ENCODE measurements at places on chromosomes 7 and 10.

- DNase-seq: no peak
These were observed 66.5 kb upstream of the SKAP2 start for GRCh38 chr7:26930845-26931244.

GRCh38 chr7:31443457-31443856 lies 70.4 kb upstream of the ITPRID1 start:
- no peak for DNase-seq

- no peak for DNase-seq
These were observed 619.0 kb downstream of the PARD3 start for GRCh38 chr10:34196058-34196433.

GRCh38 chr7:76232698-76233097 lies 31.0 kb downstream of the SRRM3 start:
- no peak for DNase-seq

- no peak for DNase-seq
These were observed 20.3 kb downstream of the ZNF783 start for GRCh38 chr7:149282331-149282655.

DNA sequence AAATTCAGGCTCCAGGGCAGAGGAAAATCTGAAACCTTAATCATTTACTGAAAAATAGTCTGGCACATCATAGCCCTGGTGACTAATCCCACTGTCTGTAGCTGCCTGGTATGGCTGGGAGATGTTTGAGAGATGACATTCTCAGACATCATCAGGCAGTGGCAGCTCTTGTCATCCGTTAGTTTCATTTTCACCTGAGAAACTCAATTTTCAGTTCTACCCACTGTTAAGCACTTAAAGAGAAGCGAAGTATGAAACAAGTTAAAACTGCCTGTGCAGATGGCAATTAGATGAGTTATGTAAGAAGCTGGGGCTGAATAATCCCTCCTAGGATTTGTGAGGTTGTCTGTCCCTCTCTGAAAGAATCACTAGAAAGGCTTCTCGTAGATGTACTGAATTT lies 150.2 kb downstream of the NSUN6 start:
- no peak for DNase-seq

GRCh38 chr7:78178319-78178718 lies 379.7 kb downstream of the PHTF2 start:
- no peak for DNase-seq

- no peak for DNase-seq
These were observed 35.9 kb downstream of the ITGB1 start for GRCh38 chr10:32922170-32922569.

DNA sequence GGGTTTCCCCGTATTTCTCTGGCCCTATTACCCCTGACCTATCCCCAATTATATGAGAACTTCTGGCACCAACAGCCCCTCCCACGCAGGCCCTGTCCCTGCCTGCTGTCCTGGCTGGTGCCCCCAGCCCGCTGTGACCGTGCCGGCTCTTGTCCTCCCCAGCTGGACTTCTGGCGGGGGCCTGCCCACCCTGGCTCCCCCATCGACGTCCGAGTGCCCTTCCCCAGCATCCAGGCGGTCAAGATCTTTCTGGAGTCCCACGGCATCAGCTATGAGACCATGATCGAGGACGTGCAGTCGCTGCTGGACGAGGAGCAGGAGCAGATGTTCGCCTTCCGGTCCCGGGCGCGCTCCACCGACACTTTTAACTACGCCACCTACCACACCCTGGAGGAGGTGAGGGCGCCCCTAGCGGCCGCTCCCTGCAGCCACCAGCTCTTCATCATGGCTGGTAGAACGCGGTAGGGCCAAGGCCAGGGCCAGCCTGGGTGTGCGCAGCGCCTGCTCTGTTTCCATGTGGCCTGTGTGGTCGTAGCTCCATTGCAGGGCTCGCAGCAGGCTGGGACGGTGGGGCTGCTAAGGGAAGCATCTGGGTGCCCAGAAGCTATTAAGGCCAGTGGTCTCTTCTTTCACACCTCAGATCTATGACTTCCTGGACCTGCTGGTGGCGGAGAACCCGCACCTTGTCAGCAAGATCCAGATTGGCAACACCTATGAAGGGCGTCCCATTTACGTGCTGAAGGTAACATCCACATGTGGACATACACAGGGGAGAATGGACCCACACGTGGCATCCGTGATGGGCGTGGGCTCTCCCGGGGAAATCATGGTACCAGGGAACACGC lies 1.4 kb downstream of the CPA1 start:
- DNase-seq: no peak

GRCh38 chr10:42936580-42936979 lies 140.3 kb upstream of the RET start:
- no peak for DNase-seq

DNA sequence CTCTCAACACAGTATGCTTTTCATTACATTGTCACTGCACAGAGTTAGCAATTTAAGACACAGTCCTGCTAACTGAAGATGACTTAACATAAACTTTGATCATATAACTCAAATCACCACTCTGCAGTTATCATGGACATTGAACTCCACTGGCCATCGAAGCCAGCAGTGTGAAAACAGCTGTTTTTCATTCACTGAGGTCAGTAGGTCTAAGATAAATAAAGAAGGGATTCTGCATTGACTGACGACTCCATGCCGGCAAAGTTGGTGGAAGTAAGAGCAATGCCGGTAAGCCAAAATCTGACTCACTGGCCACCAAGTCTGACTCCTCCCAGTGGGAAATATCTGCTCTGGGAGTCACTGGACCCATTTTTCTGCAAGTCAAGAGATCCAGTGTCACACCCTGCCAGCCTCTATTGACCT lies 449.9 kb upstream of the ANKRD30A start:
- DNase-seq: no peak

DNA sequence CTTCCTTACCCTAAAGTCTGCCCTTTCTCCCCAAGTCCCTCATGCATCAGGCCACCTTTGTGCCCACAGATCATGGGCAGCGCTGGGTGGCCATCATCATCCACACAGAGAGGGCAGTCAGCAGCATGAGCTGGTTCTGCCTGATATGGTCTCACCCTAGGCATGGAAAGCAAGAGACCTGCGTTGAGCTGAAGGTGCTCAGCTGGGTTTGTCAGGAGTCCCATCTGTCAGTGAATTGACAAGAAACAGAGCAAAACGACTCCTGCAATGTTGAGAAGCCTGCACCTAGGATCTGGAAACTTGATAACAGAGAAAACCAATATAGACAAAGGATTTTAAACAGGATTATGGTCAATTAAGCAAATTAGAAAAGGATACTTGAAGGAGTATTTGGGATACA lies 242.7 kb upstream of the PRSS1 start:
- no peak for DNase-seq

DNA sequence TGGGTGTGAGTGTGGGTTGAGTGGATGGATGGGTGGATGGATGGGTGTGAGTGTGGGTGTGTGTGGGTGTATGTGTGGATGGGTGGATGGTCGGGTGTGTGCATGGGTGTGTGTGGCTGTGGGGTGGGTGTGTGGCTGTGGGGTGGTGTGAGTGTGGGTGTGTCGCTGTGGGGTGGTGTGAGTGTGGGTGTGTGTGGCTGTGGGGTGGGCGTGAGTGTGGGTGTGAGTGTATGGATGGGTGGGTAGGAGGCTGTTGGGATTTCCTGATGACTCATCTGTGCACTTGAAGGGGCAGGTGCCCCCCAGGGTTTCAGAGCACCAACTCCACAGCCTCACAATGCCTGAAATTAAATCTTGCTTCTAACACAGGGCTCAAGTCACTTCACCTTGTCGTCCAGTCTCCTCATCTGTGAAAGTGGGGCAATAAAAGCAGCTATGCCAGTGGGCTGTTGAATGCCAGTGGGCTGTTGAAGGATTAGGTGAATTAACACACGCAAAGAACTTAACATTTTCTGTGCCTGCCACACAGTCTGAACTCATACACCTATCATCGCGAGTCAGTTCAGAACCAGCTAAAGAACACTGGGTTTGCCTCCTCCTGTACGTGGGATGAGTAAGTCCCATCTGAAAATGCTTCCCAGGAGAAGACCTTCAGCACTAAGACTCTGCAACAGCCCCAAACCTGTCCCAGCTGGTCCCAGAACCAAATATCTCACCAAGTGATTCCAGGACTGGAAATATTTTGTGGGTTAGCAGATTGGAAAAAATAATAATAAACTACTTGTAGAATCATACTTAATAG lies 32.0 kb downstream of the SFMBT2 start:
- DNase-seq: no peak

- DNase-seq: no peak
These were observed at the start of gene TWIST1 for GRCh38 chr7:19117091-19117869. TSS of gene TWIST1 (minus strand) at chr7:19117636. CDS start at chr7:19117321, 315 bp downstream.

GRCh38 chr10:79406683-79407422 lies 38.6 kb downstream of the ZCCHC24 start:
- no peak for DNase-seq

GRCh38 chr7:38309555-38309954 lies 36.1 kb upstream of the TARP start:
- no peak for DNase-seq

DNA sequence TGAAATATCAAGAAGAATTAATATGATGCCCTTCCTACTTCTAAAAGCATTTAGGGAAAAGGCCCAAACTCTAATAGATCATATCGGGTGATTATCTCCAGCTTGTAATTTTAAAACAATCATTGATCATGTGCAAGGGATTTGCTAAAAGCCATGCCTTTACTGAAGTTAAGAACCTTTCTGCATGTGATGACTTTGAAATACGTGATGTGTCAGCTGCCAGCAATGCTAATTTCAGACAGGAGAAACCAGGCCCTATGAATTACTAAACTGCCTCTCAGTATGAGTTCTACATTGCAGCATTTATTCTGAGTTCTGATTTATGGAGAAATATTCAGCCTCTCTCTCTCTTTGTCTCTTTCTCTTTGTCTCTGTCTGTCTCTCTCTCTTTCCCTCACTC lies 203.6 kb upstream of the AKR1E2 start:
- DNase-seq: no peak

GRCh38 chr7:101390901-101391301 lies 28.2 kb downstream of the COL26A1 start:
- no peak for DNase-seq

DNA sequence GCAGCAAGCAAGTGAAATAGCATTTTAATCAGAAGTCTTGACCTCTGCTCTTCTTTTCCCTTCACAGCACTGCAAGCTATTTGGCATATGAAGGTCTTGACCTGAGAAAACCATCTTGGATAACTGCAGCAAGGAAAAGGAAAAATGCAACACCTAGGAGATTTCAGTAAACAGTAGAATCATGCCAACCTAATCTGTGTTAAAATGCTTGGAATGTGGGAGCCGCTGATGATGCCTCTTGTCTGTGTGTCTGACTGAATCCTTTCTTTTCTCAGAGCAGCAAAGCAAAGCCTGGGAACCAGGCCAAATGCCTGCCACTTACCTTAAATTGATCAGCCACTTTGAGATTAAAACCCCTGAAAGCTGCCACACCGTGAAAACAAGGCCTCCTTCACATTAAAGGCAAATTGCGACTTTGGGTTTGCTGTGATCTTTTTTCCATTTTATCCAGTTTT lies 80.4 kb upstream of the CDK6 start:
- DNase-seq: no peak

DNA sequence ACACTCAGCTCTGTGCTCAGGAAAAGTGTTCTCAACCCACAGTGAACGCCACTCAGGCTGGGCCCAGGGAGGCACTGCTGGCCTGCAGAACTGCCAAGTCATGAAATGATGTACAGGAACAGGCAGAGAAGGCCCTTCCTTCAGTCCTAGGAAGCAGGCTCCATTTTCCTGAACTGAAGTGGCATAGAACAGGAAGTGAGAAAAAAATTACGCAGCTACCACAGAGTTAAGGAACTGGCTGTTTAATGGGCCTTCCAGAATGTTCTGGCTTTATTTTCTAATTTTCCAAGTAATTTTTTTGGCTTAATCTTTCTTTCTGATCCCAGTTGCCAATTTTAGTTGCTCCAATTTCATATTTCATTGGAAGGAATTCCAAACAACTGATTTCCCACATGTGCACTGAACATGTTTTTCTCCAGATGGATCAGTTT lies 39.3 kb downstream of the LRRC18 start:
- DNase-seq: no peak

DNA sequence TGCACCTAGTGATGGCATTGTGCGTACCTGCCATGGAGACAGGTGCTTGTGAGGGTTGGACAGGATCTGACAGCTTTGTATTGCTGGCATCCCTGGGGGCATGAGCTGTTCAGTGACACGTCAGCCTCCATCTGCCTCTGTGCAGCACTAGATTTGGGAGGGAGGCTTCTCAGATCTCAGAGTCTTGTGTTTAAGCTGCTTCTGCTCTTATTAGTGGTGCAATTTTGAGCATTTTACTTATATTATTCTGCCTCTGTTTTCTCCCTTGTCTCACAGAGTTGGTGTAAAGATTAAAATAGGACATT lies 5.1 kb downstream of the ARHGAP22 start:
- no peak for DNase-seq

DNA sequence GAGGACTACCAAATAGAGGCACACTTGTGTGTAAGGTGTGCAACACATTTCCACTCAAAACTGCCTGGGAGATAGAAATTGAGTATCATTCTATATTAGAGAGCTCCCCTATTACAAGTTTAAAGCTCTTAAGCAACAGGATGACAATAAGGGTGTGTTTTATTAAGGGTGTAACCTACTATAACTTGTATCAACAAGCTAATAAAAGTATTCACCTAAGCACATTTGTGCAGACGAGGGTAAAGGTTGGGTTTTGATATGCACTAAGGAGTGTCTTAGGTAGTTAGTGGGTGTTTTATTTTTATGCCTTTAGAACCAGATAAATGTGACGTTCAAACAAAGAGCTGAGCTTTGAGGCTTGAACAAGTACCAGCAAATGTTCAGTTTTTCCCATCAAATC lies 2.8 kb upstream of the FAM53B start:
- no peak for DNase-seq

- no peak for DNase-seq
These were observed 1.2 kb upstream of the C10orf143 start for GRCh38 chr10:130111852-130112180.

DNA sequence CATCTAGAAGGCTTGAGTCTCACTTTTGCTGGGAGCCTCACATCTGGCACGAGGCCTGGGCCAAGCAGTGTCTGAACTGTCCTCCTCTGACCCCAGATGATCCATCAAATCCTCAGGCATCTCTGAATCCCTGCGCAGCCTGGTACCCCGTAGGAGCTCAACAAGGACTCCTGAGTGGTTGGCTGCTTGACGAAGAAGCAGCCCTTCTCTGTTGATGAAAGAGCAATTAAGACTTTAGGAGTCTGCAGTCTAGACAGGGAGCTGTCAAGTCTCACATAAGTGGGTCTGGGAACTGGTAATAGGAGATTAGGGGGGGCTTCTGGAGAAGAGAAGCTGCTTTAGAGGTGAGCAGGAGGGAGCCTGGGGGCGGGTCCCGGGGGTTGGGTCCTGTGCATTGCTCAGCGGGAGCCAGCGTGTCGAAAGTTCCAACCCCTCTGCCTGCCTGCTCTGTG lies 326.0 kb downstream of the RPS24 start:
- DNase-seq: no peak

- no peak for DNase-seq
These were observed 29.0 kb downstream of the KIAA1217 start for GRCh38 chr10:24237801-24238395.

- no peak for DNase-seq
These were observed 43.9 kb downstream of the GRK5 start for GRCh38 chr10:119251315-119251708.

DNA sequence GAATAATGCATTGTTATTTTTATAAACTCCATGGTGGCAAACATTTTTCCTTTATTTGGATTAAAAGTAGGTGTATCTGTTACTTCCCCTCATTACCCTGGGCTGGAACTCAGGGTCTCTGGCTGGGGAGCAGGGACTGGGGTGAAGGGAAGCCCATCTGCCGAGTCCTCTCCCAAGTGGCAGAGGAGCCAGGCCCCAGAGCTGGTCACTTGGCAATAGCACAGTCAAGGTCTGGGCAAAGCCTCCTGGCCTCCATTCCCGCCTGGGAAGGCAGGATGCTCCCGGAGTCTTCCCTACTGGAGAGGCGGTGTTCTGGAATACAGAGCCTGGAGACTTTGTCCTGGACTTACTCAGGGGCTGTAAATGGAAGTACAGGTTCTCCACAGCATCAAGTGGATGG lies 76.2 kb downstream of the CDH23 start:
- DNase-seq: no peak
